Stimulated activated CD4-positive, alpha-beta T cell treated with anti-CD3 and anti-CD28 coated beads, Interleukin-15, amount 100 ng/mL, for 1 hour (primary cell): ENCODE measurements at places on chromosomes 11 and 22.

DNA sequence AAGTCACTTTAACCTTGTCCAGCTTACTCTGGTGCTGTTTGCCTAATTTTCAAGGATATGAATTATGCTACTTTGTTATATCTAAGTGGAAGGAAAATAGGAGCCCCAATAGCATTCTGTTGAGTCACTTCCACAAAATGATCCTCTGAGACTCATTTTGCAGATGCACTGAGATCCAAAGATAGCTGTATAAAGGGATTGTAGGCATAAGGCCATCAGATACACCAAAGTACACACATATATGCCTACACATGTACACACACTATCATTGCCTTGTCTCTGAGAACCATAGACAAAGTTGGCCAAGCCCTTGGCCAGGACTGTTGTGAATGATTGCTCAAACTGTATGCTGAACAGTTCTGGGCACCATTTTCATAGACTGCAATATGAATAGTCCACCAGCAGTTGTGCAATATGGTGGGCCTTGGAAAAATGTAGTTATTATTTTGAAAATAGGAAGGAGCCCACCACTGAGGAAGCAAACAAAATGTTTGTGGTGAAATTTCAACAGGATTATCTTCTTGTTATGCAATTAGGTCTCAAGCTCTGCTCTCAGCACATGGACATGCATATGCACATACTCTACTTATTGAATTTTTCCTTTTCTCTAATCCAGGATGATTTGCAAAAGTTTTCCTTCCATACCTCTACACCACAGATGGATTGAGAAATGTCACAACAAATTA is 186.0 kb upstream of the CTSC start:
- no peak for DNase-seq

DNA sequence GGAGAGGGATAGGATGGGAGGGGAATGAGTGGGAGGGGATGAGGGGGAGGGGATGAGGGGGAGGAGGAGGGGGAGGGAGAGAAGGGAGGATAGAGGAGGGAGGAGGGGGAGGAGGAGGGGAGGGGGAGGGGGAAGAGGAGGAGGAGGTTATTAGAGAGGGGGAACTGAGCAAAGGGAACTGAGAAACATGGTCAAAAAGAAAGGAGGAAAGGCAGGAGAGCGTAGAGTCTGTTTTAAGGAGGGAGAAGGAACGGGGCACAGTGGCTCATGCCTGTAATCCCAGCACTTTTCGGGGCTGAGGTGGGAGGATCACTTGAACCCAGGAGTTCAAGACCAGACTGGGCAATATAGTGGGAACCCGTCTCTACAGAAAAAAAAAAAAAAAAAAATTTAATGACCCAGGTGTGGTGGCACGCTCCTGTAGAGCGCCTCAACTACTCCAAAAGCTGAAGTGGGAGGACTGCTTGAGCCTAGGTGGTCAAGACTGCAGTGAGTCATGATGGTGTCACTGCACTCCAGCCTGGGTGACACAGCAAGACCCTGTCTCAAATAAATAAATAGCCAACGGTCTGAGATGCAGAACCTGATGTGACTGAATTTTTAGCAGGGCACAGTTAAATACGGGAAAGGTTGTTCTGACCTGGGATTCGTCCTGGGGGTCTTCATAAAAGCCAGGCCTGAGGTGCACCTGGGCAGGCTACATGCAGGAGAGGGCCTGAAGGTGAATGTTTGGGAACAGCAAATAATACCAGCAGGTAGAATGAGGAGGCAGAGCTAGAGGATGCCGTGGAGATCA is 4.0 kb downstream of the B3GNT6 start:
- DNase-seq = no peak

- no peak for DNase-seq
Measured at GRCh38 chr22:40392618-40393017, 22.2 kb downstream of the SGSM3 start.

- DNase-seq = no peak
Measured at GRCh38 chr22:45077286-45077685, 67.5 kb upstream of the PHF21B start.

DNA sequence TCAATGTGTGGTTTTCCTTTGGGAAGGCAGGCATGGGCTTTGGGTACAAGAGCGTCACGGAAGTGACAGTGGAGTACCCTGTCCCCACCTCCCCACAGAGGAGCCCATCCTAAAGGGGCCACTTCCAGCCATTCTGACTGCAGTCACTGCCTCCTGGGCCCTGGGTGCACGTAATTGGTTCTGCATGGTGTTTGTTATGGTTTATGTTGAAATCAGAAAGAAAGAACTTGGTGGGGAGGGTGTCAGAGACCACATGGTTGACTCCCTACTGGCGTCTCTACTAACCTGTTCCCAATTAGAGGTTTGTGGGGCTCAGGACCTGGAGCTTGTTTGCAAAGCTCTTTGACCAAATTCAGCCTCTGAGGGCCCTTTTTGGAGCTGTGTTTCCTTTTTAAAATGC is 40.8 kb downstream of the RIBC2 start:
- DNase-seq = no peak

DNA sequence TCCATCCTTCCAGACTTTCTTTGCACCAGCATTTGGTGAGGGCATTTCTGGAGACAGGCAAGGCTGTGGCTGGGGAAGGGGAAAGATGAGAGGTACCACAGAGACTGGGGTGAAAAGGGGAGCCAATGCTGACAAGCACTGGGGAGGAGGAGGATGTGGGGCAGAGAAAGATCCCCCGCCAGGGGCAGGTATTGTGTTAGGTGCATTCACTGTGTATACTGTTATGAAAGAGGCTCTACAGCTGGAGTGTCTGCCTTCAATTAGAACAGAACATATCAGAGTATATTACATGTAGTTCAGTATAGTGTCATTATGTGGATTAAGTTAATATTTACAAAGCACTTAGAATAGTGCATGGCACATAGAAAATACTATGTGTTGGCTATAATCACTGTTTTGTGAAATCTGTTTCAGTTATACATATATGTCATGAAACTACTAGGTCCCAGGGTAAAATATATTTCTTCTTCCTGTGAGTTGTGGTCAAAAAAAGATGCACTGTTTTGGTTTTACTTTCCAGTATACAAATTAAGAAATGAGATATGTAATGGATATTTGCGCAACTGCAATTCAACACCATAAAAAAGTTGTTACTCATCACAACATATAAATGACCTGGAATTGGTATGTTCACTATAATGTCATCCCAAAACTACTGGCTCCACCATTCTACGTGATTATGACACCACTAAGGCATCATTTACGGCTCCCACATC is 8.4 kb downstream of the MSANTD2 start:
- no peak for DNase-seq

GRCh38 chr22:45398214-45398613 is 15.2 kb downstream of the SMC1B start:
- no peak for DNase-seq

DNA sequence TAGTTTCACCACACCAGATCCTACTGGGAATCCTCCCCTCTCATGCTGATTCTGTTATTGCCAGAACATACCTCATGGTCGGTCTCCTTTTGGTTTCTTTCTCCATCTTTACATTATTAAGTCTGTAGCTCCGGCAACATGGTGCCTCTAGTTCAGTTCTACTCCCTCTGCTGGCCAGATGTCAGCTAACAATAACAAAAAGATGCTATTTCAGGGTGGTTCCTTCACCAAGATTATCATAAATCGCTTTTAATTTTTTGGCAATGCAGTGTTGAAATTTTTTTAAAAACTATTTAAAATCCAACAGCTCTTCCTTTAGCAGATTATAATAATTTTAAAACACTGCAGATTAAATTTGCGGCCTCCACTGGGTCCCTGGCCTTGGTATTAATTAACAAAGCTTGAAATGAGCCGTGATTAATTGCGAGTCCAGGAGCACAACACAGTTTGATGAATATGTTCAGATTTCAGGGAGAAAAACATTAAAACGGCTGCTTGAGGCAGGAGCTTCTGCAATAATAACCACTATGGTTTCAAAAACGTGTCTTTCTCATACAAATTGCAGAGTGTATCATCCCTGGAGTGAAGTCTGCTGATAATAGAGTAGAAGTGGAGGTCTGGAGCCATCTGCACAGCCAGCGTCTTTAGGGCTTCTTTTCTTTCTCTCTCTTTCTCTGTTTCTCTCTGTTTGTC is 492.9 kb upstream of the KIRREL3 start:
- DNase-seq = no peak

DNA sequence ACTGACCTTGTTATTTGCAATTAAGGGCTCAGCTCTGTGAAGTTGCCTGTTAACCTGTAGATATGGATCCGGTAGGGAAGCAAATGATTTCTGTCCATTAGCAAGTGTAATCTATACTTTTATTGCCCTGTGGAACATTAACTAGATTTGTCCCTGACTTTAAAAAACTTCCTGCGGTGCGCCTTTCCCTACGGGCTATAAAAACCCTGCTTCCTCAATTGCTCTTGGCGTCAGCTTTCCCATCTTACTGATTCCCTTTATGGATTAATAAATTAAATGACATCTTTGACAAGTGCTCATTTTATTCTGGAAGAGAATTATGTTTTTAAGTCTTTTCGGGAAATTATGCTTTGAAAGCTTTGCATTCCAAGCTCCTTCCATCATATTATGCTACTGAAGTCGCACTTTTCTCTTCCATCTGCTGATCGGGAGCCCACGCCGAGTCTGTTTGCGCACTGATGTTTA is 18.3 kb upstream of the CLMP start:
- DNase-seq = no peak
